ENCODE measurements at places on chromosomes 1 and 21.

- no peak for DNase-seq
Measured at GRCh38 chr21:31931644-31932469, 59.0 kb downstream of the HUNK start.

GRCh38 chr1:183936791-183937190, 100.7 kb downstream of the COLGALT2 start:
- DNase-seq: no peak

DNA sequence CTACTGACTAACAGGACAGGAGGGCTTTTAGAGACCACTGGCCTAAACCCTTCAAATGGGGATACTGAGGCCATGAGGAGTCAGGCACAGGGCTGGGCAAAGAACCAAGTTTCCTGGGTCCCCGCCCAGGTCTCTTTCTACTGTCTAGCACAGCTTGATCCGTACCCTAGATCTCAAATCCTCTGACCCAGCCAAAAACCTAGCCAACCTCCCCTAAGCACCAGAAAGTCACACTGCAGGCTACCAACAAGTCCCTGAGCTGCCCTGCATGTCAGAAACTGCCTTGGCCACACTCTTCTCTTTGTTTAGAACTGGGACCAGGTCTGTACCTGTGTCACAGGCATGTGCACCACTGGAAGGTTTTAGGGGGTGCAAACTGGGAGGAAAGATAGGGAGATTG, 33.6 kb downstream of the AHDC1 start:
- DNase-seq: no peak

DNA sequence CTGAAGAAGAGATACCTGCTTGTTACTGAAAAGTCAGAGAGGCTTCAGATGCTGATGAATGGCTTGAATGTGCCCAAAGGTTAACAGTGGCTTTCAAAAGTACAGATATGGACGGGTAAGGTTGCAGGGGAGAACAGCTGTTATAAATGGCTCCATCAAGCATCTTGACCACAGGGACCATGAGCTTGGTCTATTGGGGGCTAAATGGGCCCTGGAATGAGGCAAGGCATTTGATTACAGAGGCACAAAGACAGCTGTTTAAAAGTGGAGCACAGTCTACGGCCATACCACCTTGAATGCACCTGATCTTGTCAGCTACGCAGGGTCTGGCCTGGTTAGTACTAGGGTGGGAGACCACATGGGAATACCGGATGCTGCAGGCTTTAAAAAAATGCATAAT, 48.3 kb downstream of the C1orf198 start:
- DNase-seq: no peak

All from stimulated activated CD4-positive, alpha-beta T cell treated with anti-CD3 and anti-CD28 coated beads, Interleukin-2, amount 100 ng/mL, for 24 hours (primary cell).